Stimulated activated CD8-positive, alpha-beta memory T cell treated with anti-CD3 and anti-CD28 coated beads, Interleukin-15, amount 100 ng/mL, for 4 hours (primary cell): ENCODE measurements at places on chromosomes 6 and 20.

GRCh38 chr6:119259027-119259426 lies 90.5 kb downstream of the MAN1A1 start:
- DNase-seq, result no peak

DNA sequence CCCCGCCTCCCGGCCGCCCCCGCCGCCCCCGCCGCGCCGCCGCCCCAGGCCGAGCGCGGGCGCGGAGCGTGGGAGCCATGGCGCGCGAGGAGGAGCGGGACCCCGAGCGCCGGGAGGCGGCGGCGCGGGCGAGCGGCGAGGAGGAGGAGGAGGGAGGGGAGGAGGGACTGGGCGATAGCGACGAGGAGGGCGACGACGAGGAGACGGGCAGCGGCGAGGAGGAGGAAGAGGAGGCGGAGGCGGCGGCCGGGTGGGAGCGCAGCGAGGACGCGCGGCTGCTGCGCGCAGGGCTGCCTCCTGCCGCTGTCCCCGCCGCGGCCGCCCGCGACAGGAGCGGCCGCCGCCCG lies at the start of gene SLC24A3:
SLC24A3 (plus strand) TSS at position 174 of the 347 bp plus-strand sequence.
- DNase-seq, result no peak

GRCh38 chr20:46118481-46119020 lies 437 bp downstream of the CD40 start:
- DNase-seq, result no peak

GRCh38 chr6:100780648-100781047 lies 100.5 kb downstream of the ASCC3 start:
- DNase-seq, result no peak

- no peak for DNase-seq
Observed at GRCh38 chr6:20931093-20931492, 396.8 kb downstream of the CDKAL1 start.
